ENCODE measurements at places on chromosomes 3 and 15.

GRCh38 chr3:115052906-115053305 is 94.2 kb downstream of the ZBTB20 start:
- DNase-seq, result no peak

- no peak for DNase-seq
These were observed 132.9 kb downstream of the KCNMB2 start for GRCh38 chr3:178669022-178669601.

- peak; percentile 84 for DNase-seq
These were observed 89.0 kb downstream of the IQSEC1 start for GRCh38 chr3:12984023-12984823.

DNA sequence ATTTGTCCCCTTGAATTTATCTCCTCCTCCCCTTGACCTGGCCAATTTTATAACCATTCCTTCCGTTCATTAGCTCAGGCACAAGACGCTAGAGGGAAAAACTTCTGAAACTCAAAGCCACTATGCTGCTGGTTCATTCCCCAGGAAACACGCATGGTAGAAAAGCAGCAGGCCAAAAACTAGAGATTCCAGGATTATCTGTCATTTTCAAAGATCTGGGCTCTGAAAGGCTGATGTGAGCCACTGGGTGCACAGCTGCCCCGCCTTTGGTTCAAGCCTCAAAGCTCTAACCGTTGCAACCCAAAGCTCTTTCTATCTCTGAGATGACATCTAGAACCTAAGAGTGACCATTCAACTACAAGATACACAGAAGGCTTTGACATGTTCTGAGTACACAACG is 6.1 kb downstream of the ANP32A start:
- DNase-seq, result no peak

- DNase-seq, result no peak
These were observed 220.9 kb upstream of the SUCLG2 start for GRCh38 chr3:67875338-67875737.

DNA sequence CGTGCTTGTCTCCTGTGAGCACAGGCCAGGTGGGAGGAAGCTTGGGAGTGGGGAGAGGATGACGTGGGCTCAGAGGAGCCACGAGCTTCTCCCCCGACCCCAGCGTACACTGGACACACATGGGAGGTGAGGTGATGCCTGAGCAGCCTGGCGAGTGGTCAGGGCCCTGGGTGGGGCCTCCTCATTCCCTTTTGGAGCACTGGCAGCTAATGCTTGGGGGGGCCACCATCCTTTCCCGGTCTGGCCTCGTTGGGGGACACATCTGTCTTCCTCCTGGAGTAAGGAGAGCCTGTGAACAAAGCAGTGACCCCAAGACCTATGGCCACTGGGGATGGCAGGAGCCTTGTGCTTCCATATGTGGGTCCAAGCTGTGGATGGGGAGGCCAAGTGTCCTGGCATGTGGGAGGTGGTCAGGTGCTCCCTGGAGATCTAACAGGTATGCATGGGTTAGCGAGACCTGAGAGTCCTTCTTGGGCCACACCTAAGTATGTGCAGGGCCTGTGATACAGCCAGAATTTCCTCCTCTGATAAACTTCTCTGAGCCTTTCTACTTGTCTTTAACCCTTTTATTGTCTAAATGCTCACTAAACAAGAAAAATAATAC is 9.5 kb downstream of the KLF13 start:
- DNase-seq, result no peak

DNA sequence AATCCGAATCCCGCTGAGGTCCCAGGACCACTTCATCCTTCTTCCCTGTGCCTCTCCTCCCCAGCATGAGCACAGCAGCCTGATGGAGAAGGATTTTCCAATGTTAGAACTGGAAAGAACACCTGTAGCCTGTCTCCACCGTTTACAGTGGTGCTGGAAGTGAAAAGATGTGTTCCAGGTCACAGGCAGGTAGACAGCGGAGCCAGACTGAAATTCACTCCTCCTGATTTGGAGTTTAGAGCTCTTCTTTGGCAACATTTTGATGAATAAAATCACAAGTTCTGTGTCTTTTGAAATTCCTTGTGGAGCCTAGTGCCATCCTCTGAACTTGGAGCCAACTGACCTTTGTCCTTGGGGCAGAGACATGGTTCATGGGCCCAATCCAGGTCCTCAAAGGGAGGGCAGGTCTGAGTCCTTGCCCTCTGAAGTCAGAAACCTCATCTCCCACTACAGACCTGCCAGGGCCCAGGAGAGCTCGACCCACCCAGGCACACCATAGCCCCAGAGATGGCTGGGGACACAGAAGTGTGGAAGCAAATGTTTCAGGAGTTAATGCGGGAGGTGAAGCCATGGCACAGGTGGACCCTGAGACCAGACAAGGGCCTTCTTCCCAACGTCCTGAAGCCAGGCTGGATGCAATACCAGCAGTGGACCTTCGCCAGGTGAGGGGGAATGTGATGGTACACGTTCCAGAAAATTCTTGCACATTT is at the start of gene RTP3:
Gene RTP3, plus strand, starts transcription at position 421 of the 710 bp plus-strand sequence. Its CDS starts 87 bp downstream, at position 508.
- no peak for DNase-seq

GRCh38 chr3:10322352-10322710 is 1.4 kb upstream of the SEC13 start:
- DNase-seq, result no peak

GRCh38 chr3:160226026-160226907 is 1.0 kb downstream of the C3orf80 start:
- no peak for DNase-seq

DNA sequence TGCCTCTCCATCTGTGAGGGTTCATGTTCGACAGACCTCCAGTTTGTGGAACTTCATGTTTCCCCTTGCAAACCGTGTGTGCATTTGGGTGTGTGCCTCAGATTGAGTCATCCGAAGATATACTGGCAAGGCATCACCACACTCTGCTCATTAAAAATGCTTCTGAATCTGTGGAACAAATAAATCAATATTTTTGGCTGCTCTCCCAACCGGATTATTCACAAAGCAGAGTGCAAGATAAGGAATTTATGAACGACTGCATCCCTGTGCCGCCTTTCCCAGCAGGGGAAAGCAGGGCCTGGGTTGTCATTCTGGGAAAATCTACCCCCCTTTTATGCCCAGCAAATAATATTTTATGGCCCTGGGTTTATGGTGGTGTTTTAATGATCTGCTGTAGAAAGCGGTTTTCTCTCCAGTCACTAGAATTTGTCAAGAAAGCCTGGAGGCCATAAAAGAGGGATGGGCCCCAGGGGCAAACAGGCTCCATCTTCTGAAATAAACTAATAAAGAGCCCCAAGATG is 4.2 kb upstream of the WNT5A start:
- DNase-seq, result no peak

- no peak for DNase-seq
These were observed 1.6 kb upstream of the NOX5 start for GRCh38 chr15:69012761-69013364.

GRCh38 chr15:93321881-93322282 is 232.9 kb upstream of the RGMA start:
- DNase-seq, result peak; percentile 28

GRCh38 chr3:152254041-152254440 is 14.7 kb upstream of the MBNL1 start:
- DNase-seq, result no peak

GRCh38 chr3:43620831-43621655 is 768 bp downstream of the ANO10 start:
- no peak for DNase-seq

DNA sequence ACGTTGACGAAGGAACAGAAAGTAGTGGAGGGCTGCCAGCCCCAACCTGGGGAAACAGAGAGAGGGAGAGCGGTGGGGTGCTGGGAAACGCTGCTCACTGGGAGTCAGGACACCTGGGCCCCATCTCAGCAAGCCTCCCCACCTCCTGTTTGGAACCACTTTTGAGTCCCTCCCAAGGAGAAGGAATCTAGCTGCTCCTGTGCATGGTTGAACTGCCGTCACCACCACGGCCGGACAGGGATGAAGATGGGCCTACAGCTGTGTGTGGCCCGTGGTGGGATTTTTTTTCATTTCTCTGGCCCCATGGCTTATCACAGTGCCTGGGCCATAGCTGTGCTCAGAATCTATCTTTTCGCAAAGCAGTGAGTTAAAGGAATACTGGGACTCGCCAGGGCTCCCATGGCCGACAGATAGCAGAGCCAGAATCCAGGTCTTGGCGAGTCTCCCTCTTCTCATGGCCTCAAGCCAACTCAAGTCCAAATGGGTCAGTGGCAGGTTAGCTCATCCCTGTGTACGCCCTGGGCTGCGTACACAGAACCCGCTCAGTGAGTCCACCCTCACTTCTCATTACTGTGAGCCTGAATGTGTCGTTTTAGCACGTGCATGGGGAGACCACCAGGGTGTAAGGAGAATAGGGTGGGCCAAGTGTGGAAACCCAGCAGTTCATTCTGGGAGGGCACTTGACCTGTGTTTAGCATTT is 271.2 kb downstream of the FAM43A start:
- no peak for DNase-seq
